ENCODE measurements at places on chromosomes 13 and 19.
A peak's percentile ranks its signal among the peaks of the same experiment; 100 is the strongest.

- DNase-seq, result no peak
Observed at GRCh38 chr19:38596057-38596981, 21.4 kb downstream of the MAP4K1 start.

DNA sequence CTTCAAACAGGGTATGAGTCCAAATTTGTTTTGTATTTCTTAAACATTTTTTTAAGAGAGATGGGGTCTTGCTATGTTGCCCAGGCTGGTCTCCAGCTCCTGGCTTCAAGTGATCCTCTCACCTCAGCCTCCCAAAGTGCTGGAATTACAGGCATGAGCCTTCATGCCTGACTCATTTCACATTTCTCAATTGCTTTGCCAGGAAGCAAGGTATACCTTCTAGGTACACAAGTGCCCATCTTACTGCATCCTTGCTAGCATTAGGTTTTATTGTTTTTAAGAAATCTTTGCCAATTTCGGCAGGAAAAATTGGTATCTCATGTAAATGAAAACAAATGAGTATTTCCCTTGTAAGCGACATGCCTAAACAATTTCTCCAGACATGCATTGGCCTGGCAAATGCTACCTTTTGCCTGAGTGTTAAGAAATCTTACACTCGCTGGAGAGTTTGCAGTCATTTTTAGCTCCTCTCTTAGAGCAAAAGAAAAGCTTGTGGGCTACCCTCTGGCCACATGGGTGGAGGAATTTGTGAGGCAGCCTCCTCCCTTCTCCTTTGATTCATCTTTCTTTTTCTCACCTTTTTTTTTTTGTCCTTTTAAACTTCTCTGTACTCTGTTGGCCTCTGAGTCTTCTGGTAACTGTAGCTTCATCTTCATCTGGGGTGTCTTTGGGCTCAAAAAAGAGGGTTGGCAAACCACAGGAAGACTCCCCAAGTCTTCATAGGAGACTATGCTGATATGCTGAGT lies 33.0 kb downstream of the ACTL9 start:
- DNase-seq, result no peak

DNA sequence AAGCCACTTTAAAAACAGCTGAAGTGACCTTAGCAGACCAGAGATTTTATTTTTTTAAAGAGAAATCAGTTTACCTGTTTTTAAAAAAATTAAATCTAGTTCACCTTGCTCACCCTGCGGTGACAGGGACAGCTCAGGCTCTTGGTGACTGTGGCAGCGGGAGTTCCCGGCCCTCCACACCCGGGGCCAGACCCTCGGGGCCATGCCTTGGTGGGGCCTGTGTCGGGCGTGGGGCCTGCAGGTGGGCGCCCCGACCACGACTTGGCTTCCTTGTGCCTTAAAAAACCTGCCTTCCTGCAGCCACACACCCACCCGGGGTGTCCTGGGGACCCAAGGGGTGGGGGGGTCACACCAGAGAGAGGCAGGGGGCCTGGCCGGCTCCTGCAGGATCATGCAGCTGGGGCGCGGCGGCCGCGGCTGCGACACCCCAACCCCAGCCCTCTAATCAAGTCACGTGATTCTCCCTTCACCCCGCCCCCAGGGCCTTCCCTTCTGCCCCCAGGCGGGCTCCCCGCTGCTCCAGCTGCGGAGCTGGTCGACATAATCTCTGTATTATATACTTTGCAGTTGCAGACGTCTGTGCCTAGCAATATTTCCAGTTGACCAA lies 10.8 kb downstream of the PLPPR3 start:
- no peak for DNase-seq

DNA sequence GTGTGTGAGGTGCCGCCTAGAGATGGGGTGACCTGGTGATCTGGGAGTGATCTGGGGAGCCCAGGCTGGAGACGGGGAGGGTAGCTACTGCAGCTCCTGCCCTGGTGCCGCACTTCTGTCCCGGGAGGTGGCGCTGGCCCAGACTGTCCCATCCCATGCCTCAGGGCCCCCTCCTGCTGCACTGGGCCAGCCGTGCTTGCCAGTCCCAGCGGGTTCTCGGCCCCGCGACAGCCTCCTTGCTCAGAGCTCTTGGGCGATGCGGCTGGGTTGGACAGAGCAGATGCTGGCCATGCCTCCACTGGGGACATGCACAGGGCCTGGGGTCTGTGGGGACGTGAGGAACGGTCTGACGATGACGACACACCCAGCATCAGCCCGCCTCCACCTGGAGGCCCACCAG lies 2.5 kb downstream of the RAX2 start:
- no peak for DNase-seq

DNA sequence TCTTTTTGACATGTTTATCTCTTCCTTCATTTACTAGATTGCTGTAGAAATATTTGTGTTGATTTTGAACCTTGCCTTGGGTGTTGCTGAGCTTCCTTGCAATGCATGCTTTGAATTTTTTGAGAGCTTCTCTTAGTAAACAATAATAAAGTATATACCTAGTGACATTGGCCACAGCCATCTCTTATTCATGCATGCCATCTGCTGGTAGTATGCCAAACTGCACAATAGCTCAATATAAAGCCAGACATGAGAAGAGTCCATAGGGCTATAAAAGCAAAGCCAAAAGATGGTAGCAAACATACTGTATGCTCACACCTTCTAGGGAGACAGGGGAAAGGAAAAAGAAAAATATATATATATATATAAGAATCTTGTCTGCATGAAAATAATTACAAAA lies 18.9 kb upstream of the ZSCAN5A start:
- peak; percentile 26 for DNase-seq

Measured in fibroblast of the conjunctiva (primary cell).